ENCODE measurements at places on chromosomes 7 and 10.

GRCh38 chr7:129751916-129752315 lies 140.4 kb downstream of the NRF1 start:
- DNase-seq: no peak

- no peak for DNase-seq
These were observed 4.9 kb downstream of the CPA4 start for GRCh38 chr7:130297628-130298543.

DNA sequence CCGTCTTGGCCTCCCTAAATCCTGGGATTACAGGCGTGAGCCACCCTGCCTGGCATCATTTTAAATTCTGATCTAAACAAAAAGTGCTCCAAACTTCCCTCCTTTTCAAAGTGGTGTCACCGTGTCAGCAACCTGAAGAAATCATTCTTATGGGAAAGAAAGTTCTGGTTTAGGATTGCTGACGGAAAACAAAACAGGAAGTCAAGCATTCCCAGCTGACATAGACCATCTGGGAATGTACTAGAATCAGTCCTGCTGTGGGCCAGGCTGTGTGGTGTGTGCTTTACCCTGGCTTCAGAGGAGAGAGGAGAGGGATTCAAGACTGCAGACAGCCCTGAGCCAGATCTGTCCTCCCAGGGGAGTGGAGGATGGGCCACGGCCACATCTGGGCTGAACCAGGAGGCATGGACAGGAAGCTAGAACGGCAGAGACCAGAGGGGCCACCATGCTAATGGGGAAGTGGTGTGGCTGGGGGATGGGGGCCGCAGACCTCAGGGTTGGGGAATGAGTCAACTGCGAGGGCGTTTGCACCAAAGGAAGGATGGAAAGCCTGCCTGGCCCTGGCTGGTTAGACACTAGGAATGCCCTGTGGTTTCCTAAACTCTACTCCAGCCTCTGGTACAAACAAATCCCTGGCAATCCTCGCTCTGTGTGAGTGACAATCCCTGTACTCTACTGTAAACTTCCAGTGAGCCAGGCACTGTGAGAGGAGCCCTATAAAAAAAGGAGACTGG lies 16.7 kb upstream of the CLIP2 start:
- DNase-seq: peak; percentile 77

DNA sequence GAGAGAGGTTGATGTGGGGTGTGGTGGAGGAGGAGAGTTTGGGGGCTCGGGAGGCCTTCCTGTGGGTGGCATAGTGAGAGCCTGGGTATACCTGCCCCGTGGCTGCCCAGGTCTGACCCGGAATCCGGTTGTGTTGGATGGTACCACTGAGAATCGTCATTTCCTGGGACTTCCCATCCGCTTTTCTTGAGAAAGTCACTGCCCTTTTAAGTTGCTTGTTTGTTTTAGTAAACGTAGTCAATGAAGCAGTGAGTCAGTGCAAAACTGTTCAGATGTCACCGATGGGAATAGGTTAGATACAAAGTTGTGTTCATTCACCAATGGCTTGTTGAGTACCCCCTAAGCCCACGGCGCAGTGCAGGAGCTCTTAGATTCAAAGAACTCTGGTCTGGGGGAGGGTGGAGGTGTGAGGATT lies 285.8 kb downstream of the CAMK1D start:
- no peak for DNase-seq

DNA sequence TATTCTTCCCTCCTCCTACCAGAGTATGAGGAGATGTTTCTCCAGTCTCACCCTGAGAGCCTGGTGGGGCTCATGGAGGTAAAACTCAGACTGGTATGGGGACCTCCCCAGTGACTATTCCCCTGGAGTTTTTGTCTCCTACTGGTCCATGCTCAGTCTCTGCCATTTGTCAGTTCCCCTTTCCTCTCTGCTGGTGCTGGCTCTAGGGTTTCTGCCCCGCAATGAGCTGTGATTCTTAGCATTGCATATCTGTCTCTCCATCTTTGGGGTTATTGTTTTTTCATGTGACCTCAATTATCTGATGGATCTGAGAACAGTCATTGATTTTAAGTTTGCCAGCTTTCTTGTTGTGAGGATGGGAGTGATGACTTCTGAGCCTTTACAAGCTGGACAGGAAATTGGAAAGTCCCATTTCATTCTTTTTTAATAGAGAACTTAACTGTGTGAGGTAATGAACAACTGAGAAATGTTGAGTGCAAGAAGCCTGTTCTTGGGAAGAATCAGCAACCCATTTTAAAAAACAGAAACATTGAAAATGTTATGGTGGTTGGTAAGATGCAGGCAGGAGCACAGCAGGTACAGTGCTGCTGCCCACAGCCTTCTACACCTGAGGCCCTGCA lies 26.9 kb downstream of the NACAD start:
- DNase-seq: no peak

DNA sequence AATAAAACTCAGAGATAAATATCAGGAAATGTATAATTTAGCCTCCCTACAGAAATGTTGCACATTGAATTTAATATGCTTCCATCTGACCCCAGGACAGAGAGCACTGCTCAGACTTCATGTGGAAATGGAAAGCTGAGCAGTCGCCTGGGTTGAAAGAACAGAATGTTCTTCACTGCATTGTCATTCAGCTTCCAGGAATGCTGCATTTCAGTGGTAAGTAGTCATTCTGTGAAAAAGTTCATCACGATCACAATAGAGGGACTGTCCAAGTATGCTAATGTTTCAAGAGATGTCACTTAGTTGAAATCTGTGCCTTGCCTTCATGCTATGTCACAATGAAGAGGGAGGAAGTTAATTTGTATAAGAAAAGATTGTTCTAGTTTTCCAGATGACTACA lies 147.3 kb downstream of the NRCAM start:
- no peak for DNase-seq

DNA sequence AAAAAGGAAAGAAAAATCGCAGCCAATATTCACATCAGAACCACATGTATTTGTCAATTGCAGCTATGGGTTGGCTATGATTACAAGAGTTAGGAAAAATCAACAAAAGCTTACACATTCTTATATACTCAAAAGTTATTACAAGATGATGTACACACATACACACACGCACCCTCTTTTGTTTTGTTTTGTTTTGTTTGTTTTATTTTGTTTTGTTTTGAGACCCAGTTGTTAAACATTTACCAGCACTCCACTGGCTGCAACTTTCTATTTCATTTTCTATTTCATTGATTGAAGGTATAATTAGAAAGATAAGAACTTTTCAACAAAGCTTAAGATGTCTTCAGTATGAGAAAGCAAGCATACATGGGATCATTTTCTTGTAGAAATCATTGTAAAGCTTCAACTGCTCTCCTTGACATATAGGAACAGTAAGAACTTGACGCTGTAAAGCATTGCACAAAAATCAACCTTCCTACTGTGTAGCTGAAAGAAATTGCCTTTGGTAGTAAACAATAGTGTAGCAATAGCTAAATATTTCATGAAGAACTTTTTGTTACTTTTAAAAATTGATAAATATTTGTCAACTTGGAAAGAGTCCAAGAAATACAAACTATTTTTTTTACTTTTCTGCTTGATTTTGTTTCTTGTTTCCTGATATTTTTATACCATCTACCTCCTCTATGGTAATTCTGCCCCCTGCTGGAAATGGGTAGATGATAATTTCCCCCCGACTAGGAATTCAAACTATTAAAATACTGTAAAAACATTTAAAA lies 205.9 kb downstream of the MBL2 start:
- DNase-seq: no peak

GRCh38 chr10:112954974-112955581 lies 5.0 kb downstream of the TCF7L2 start:
- DNase-seq: no peak

GRCh38 chr7:112509402-112509801 lies 28.6 kb downstream of the LSMEM1 start:
- no peak for DNase-seq

DNA sequence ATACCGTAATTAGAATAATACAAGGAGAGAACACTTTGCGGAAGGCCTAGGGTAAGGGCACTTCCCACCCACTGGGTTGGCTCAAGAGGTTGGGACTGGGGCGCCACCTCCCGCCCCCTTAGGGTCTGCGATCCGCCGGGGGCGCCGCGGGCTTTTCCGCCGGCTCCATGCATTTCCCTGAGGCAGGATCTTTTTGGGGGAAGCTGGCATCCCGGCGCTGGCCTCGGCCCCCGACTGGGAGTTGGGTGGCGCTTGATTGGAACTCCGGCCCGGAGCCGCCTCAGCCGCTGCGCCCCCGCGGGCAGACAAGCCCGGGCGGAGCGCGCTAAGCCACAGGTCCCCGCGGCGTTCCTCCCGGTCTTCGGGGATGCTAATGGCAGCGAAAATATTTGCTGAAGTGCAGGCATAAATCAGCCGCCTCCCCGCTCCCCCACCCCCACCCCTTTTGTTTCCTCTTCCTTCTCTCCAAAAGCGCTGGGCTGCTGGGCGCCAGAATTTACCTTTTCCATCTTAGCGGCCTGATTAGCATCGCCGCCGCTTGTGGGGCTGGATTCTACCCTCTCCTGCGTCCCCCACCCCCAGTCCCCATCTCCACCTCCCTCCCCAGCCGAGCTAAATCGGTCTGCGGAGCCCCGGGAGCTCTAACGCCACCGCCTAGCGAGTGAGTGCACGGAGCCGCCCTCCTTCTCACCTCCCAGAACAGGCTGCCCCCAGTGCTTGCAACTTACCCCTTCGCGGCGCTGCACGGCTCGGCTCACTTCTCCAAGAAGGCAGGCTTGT lies 5.1 kb downstream of the UNC5B start:
- DNase-seq: no peak

DNA sequence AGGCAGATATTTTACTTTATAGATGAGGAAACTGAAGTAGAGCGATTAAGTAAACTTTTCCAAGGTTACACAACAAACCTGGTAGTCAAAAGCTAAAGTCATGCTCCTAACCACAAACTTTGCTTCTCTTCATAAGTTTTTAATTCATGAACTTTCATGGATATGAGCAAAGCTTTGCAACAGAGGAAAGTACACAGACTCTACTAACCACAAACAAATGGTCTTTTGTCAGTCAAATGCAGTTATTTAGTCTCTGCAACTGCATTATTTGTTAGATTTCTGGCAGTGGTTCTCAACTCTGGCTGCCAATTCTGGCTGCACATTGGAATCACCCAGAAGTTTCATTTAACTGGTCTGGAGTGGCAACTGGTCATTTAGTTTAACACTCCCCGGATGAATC lies 140.6 kb upstream of the TMEM168 start:
- DNase-seq: peak; percentile 50

- DNase-seq: no peak
These were observed 83.5 kb downstream of the ZNF777 start for GRCh38 chr7:149377386-149377785.

GRCh38 chr7:18063149-18063901 lies 35.7 kb upstream of the PRPS1L1 start:
- DNase-seq: no peak

DNA sequence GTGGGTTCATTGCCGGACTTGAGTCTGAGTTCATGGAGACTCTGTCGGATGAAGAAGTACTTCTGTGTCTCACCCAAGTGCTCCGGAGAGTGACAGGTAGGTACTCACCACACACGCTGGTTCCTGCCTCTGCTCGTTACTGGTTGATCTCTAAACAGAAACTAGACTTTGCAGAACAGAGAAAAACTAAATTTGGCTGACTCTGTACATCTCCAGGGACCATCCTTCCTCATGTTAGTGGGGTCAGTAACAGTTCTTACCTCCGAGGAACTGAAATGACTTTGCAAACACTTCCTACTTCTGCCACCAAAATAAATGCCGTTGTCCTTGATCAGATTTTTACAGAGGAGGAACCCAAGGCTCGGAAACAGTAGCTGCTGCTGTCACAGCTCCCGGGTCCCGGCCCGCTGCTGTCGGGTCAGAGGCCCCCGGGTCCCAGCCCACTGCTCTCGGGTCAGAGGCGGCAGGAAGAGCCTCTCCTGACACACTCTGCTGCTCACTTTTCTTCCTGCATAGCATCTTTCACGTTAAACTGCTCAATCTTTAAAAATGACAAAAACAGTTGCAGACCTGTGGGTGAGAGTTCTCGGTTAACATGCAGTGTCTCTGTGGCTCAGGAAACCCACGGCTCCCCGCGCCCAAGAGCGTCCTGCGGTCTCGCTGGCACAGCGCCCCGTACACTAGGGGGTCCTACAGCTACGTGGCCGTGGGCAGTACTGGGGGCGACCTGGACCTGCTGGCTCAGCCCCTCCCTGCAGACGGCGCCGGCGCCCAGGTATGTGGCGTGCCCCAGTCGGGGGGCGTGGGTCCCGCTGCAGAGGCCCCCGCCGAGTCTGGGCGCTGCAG lies 4.8 kb upstream of the MTG1 start:
- DNase-seq: no peak

DNA sequence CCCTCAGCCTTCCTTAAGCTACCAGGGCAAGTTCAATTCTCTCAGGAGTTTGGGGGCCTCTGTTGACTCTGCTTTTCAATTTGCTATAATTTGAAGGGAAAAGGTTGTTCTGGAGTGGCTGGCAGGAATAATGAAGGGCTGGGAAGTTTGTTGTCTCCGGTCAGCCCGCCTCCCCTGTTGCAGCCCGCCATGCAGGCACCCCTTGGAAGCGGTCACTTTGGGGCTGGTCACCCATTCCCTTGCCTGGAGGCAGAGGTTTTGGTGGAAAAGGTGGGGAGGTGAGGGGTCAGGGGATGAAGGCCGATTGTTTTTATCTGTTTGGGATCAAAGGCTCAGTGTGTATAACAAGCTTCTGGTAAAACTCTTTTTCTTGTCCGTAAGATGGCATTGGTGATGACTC lies 79.1 kb downstream of the GRK5 start:
- no peak for DNase-seq

DNA sequence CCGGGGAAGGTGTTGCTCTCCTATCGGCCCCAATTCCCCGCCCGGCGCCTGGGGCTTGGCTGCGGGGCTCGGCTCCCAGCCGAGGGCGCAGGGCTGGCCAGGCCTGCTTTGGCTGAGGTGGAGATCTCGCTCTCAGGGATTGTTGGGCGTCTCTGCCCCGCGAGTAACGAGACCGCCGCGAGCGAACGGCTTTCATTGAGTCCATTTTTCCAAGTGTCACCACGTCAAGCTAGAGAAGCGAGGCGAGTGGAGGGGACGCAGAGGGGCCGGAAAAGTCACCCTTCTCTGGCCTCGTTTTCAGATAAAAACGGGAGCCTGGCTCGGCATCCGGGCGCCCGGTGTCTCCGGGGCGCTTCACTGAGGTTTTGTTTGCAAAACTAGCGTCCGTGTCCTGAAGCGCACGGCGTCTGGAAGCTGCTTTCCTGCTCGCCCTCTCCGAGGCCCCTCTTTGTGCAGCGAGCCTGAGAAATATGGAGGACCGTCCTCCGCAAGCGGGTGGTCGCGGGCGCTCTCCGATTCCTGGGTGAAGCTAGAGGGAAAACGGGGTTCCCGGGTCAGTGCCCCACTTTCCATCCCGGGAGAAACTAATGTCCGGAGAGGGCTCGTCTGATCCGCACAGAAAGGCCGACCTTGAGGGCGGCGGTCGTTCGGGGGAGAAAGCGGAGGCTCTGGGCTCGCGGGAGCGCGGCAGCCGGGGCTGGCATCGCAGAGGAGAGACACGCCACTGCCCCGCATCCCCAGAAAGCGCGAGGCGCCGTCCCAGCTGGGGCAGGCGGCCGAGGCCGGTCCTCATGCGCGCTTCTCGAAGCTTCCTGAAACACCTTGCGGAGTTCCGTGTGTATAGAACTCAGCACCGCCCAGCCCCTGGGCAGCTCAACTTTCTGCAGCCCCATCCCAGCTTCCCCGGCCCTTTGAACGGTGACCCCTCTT lies 3.5 kb upstream of the EN2 start:
- DNase-seq: no peak
